Stimulated activated CD8-positive, alpha-beta memory T cell treated with anti-CD3 and anti-CD28 coated beads, Interleukin-4, amount 100 ng/mL, for 1 hour (primary cell): ENCODE measurements at places on chromosomes 16 and 17.

DNA sequence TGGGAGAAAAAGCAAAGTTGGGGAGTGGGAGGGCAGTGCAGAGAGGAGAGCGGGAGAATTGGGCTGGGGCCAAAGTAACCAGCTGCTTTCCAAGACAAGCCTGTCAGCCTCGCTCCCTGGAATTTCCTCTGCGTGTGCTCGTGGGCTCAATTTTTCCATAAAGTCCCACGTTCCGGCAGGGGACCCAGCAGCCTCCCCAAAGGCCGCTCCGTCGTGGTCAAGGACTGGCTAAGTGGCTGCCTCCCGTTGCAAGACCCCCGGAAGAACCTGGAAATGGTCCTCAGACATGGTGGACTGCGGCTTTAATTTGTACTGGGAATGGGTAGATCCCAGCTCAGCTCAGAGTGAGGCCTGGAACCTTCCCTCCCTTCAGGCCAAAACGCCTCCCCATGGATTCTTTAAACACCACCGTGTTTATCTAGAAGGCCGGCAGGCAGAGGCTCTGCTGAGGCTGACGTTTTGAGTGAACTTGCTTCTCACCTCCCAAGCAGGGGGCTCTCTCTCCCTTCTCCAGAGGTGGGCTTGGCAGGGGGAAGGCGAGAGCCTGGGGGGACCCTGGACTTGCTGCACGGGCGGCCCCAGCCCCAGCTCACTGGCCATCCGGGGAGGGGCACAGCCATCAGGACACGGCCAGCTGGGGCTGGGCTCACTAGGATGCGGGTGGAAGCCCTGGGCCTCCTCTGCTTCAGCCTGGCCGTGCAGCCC is 190.0 kb downstream of the C16orf95 start:
- DNase-seq = no peak

GRCh38 chr16:69511651-69512050 is 54.1 kb upstream of the NFAT5 start:
- DNase-seq = no peak

DNA sequence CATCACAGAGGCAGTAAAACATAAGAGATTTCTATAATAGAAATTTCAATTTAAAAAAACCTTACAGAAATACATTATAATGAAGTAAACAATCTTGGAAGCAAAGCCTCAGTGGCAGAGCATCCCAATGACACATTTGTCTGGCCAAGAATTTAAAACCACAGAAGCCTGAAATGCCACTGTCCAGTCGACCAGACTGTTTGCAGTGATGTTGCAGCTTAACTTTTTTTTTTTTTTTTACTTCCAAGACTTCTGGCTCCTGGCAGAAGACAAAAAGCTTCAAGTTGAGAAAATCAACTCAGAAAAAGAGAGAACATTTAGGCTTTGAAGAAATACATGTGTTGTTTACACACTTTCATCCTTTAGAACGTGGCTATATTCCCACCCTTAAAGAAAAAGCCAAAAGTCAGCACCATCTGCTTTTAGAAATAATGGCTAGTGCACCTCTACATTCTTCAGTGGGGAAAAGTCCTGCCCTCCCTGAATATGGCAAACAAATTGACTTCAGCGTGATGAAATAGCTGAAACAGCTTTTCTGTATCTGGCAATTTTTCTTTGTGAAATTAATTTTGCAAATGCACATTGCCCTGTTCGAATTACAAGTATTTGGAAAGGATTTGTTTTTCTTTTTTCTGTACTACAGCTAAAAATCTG is 205.5 kb upstream of the MON1B start:
- DNase-seq = no peak

- no peak for DNase-seq
Measured at GRCh38 chr17:34499576-34499975, 79.8 kb upstream of the TMEM132E start.

DNA sequence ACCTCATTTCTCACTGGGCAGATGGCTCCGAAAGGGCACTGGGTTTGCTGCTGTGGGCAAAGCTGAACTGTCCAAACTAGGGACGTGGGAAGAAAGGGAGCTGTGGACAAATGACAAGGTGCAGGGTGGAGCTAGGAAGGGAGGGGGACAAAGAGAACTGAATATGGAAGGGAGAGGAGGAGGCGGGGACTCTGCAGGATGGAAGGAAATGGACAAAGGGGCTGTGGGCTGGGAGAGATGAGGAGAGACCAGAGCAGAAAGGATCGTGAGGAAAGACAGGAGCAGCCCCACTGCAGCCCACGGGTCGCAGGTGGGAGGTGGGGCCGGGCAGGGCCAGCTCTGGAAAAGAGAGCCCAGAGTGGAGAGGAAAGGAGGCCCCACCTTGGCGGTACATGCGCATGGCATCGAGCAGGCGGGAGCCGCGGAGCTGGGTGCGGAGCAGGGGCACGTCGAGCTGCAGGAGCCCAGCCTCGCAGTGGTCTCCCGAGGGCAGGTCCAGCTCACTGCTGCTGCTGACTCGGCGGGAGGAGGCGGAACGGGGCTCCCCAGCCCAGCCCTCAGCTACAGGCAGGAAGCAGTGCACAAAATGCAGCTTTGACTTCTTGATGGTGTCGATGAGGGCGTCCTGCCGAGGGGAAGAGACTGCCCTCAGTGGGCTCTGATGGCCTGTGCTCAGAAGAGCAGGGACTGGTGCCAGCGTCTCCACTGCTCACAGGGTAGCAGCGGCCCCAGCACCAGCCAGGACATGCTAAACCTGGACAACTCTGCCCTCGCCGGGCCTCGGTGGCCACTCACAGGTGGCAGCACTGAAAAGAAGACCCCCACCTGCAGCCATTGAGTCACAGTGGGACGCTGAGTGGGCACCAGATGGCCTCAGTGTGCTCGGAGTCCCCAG is 66.8 kb downstream of the PIPOX start:
- DNase-seq = no peak

DNA sequence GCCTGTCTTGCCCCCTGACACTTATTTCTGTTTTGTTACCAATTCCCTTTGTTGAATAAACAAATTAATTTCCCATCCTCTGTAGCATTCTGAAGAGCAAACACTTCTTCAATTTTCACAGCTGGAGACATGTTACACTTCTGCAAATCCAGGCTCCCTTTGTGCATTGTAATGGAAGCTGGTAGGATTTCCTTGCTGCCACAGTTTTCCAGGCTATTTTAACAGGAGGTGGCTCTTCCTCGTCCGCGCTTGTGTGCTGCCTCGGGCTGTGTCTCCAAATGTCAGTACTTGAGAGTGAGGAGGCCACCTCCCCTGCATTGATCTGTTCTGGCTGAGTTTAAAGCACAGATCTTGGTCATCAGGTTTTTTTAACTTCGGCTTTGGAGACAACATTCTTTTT is 40.0 kb downstream of the SOST start:
- DNase-seq = no peak

DNA sequence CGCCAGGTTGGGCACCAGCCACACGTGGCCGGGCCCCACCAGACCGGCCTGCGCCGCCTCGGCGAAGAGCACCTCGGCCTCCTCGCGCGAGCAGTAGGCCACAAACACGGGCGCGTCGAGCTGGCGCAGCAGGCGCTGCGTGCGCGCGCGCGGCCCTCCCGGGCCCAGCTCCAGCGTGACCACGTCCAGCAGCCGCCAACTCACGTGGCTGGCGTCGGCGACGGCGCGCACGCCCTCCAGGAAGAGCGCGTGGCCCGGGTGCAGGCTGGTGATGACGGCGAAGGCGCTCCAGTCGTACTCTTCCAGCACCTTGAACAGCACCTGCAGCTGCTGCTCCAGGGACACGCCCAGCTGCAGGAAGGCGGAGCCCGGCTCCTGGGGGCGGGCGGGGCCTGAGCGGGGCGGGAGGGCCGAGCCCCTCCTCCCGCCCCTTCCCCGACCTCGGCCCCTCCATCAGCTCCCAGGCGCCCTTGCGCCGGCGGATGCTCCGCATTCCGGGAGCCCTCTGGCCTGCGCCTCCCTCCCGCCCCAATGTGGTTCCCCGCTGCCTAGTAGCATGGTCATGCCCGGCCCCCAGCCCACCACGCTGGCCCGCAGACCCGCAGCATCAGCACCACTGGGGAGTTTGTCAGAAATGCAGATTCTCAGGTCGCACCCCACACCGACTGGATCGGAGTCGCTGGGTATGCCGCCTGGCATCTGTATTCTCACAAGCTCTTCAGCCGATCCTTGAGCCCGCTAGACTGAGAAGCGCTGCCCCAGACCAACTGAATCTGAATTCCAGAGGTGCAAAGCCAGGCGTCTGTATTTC is 7.2 kb downstream of the GRIN2C start:
- no peak for DNase-seq

- no peak for DNase-seq
Measured at GRCh38 chr16:55701442-55702319, 45.9 kb downstream of the SLC6A2 start.
